ENCODE measurements at places on chromosomes 2 and 18. TPM values are rescaled to one million over a fixed set of nuclear protein-coding genes. Genes with fewer than 3 reads are reported as not detected.

The ASTL gene
- 2.4 TPM for total RNA-seq

The COLEC12 gene
- total RNA-seq, result not detected

The PID1 gene
- total RNA-seq, result not detected

The GRB14 gene
- not detected for total RNA-seq

The DSC2 gene
- total RNA-seq, result not detected

The NLRC4 gene
- 0.19 TPM for total RNA-seq

The TEKT4 gene
- 0.49 TPM for total RNA-seq

The TBR1 gene
- not detected for total RNA-seq

The ONECUT2 gene
- total RNA-seq, result not detected

The SOX11 gene
- total RNA-seq, result not detected

The MC4R gene
- total RNA-seq, result not detected

The ZAP70 gene
- 240 TPM for total RNA-seq

The SLC30A3 gene
- 1.4 TPM for total RNA-seq

The GALR1 gene
- not detected for total RNA-seq

The RRM2 gene
- 378 TPM for total RNA-seq
